Right ventricle myocardium inferior (tissue), 1 donor: ENCODE measurements at places on chromosomes 12 and 14. TPM values are rescaled to one million over a fixed set of nuclear protein-coding genes. Genes with fewer than 3 reads are reported as not detected.

GRCh38 chr14:72254202-72254936 lies 322.1 kb downstream of the RGS6 start:
- DNase-seq = no peak

The MORN3 gene
- total RNA-seq = 0.11 TPM

The RPS6KA5 gene
- 10.6 TPM for total RNA-seq

GRCh38 chr12:1777798-1778197 lies 42.6 kb upstream of the LRTM2 start:
- no peak for DNase-seq

The OTUB2 gene
- 0.35 TPM for total RNA-seq

GRCh38 chr12:30517320-30517719 lies 178.3 kb downstream of the IPO8 start:
- DNase-seq = no peak

GRCh38 chr14:89466944-89467343 lies 49.9 kb upstream of the FOXN3 start:
- DNase-seq = no peak

The LMNTD1 gene
- total RNA-seq = not detected

GRCh38 chr14:84751745-84752144 lies 778.2 kb upstream of the FLRT2 start:
- DNase-seq = no peak

The MED13L gene
- total RNA-seq = 59.8 TPM

The KRT73 gene
- total RNA-seq = not detected

The COX8C gene
- total RNA-seq = 0.51 TPM

DNA sequence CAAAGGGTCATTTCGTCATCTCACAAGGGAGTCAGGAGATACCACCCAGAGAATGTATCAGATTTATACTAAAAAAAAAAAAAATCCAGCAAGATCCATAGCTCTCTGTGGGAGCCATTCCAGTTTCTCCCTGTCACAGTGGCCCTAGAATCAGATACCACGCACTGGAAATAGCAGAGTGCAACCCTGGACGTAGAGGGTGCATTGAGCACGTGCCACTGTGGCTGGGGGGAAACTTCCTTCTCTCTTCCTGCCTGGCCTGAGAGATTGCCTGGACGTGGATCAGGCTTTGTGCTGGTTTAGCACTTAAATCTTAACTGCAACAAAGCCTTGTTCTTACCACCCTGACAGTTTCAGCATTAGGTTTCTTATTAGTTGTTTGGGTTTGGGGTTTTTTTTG lies 124.3 kb downstream of the FBXL14 start:
- no peak for DNase-seq

The SERPINA9 gene
- not detected for total RNA-seq

- peak; percentile 77 for DNase-seq
These were observed 1.9 kb upstream of the DCAF4 start for GRCh38 chr14:72924337-72924736.

- DNase-seq = no peak
These were observed 10.5 kb downstream of the FMNL3 start for GRCh38 chr12:49696723-49697122.

- peak; percentile 72 for DNase-seq
These were observed 39.4 kb downstream of the STAB2 start for GRCh38 chr12:103626498-103626897.
